ENCODE measurements at places on chromosomes 12 and 14. TPM values are rescaled to one million over a fixed set of nuclear protein-coding genes. Genes with fewer than 3 reads are reported as not detected.

GRCh38 chr14:79514700-79515099 lies 696.6 kb downstream of the DIO2 start:
- no peak overlapping the region for H3K27ac ChIP-seq
- no peak for DNase-seq
- H3K27me3 ChIP-seq: no peaks in the 10 kb centered on the region
- H3K4me3 ChIP-seq: no peak overlapping the region
- H3K4me1 ChIP-seq: no peaks in the 10 kb centered on the region

Gene RNASE1
- 58.1 TPM for total RNA-seq

GRCh38 chr14:40859055-40859454 lies 747.6 kb upstream of the LRFN5 start:
- DNase-seq: no peak
- H3K27me3 ChIP-seq: no peaks in the 10 kb centered on the region
- no peaks in the 10 kb centered on the region for H3K4me1 ChIP-seq
- no peak overlapping the region for H3K27ac ChIP-seq

DNA sequence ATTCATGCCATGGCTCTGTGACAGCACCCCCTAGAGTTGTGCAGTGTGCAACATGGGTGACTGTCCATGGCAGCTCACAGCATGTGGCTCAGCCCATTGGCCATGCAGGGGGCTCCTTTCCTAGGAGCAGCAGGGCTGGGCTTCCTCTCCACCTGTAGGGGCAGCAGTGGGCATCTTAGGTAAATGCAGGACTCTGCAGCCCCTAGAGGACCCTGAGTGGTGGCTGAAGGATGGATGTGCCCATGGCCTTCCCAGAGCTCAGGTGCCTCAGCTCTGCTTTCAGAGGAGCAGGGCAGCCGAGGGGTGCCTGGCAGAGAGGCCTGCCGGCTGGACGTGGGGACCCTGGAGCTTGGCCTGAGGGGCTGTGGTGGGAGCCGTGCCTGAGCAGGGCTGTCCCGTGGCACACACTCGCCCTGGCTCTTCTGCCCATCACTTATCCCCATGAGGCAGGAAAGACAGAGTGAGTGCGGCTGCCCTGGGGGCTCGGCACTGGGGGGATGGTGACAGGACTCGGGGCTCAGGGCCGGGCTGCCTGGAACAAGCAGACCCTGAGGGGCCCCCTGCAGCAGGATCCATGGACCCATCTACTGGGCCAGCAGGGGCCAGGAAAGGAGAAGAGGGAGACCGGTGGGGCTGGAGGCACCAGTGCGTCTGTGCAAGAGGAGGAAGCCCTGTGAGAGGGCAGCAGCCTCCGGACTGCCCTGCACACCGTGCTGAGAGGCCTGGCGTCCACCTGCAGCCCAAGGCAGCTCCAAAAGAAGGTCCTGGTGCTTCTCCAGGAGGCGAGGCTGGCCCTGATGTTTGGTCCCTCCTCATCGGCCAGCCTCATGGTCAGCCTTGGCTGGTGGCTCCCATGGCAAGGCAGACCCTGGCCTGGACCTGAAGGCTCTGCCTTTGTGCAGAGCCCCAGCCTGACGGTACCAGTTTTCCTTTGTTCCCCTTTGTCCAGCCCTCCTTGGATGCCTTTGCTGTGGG lies 7.6 kb downstream of the ADSS1 start:
- no peak overlapping the region for H3K27ac ChIP-seq
- H3K27me3 ChIP-seq: no peaks in the 10 kb centered on the region
- DNase-seq: no peak
- peaks cover 6% of the 10 kb centered on the region for H3K4me1 ChIP-seq
- H3K4me3 ChIP-seq: no peak overlapping the region

- peaks cover 46% of the 10 kb centered on the region for H3K4me1 ChIP-seq
- H3K27ac ChIP-seq: no peak overlapping the region
- H3K27me3 ChIP-seq: no peaks in the 10 kb centered on the region
- DNase-seq: no peak
- peaks cover 58% of the 10 kb centered on the region for H3K36me3 ChIP-seq
- H3K4me3 ChIP-seq: no peak overlapping the region
Observed at GRCh38 chr14:73739174-73739898, 25.2 kb upstream of the PNMA1 start.

Data from Peyer's patch (tissue), 4 donors.